Amniotic stem cell (primary cell): ENCODE measurements at places on chromosomes 11 and 22.

- DNase-seq = no peak
Observed at GRCh38 chr22:37485395-37486223, 575 bp downstream of the MFNG start.

GRCh38 chr22:23376256-23376655 lies 195.9 kb downstream of the BCR start:
- no peak for DNase-seq

- no peak for DNase-seq
Observed at GRCh38 chr11:103949781-103950180, 86.7 kb upstream of the DDI1 start.

DNA sequence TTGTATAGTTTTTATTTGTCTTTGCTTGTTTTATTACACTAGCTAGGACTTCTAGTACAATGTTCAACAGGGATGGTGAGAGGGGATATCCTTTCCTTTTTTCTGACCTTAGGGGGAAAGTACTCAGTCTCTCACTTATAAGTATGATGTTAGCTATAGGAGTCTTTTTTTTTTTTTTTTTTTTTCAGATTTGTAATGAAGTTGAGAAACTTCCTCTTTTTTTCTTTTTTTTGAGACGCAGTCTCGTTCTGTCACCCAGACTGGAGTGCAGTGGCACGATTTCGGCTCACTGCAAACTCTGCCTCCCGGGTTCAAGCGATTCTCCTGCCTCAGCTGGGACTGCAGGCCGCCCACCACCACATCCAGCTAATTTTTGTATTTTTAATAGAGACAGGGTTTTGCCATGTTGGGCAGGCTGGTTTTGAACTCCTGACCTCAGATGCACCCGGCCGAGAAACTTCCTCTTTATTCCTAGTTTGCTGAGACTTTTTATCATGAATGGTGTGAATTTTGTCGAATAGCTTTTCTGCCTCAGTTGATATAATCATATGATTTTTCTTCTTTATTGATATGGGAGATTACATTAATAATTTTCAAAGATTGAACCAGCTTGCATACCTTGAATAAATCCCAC lies 10.9 kb downstream of the TRIM22 start:
- DNase-seq = no peak

- DNase-seq = no peak
Observed at GRCh38 chr11:79198898-79199250, 242.0 kb downstream of the TENM4 start.

DNA sequence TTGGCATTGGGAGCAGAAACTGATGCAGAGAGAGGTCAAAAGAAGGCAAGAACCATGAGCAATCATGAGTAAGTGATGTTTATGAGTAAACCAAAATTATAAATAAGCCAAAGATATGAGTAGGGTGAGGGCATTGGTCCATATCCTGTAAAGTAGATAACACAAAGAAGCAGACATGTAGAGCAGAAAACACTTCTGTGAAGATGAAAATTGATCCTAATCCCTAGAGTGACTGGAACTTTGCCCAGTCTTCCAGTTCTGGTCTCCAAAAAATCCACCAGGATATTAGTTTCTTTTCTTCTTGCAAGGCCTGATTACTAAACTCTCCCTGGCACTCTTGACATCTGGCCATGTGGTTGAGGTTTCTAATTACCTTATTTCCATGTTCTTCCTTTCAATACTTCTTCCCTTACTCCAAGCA lies 13.7 kb upstream of the DRD2 start:
- no peak for DNase-seq
